Suppressor macrophage treated with lipopolysaccharide for 4 hours (primary cell): ENCODE measurements at places on chromosomes 2 and 18.

DNA sequence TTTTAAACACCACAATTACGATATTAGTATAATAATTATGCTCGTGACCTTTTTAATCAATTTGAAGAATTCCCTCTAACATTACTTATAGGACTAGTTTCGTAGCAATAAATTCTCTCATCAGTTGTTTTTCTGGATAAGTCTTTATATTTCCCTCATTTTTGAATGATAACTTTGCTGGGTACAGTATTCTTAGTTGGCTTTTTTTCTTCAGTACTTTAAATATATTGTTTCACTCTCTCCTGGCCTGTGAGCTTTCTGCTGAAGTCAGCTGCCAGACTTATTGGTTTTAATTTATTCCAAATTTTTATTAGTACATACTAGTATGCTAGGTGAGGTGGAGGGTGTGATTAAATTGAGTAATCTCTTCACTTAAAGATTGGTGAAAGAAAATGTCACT, 123.8 kb upstream of the CNTNAP5 start:
- no peak for DNase-seq

DNA sequence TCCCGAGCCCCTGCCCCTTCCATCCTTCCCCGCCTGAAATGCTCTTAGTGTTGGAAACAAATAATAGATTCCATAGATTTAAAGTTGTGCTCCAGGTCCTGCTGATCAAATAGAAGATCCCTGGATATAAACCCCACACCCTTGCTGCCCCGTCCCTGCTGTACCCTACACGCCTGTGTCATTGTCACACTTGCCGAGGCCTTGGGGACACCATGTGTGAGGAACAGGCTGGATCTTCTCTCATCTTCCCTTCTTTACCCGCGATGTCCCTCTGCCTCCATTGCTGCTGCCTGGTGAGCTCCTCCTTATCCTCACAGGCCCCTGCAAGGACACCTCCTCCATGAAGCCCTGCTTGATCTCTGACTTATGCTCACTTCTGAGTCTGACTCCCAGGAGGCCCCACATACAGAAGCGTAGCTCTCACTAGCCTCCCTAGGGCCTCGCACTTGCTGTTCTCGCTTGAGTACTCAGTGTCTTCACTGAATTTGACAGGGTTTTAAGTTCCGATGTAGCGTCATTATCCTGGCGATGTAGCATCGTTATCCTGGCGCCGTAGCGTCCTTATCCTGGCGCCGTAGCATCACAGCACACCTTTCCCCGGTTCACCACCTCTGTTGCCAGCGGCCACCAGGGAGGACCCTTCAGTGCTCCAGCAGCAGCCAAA, 221.9 kb downstream of the NDUFA10 start:
- DNase-seq: no peak

GRCh38 chr18:11096839-11097750, 52.3 kb downstream of the PIEZO2 start:
- DNase-seq: no peak

DNA sequence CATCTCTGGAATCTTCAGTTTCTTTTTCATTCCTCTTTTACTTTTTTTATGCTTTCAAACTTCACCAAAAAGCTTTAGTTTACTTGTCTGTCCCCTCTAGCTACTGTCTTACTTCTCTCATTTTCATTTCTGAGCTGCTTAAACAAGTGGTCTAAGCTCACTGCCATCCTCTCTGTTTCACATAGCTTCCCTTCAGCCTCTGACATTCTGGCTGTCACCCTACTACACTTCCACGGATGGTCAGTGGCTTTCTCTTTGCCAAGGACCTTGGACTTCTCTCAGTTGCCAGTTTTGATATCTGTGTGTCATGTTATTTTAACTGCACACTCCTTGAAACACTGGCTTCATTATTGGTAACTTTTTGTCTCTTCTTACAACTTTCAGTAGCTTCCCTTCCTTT, 176.1 kb downstream of the IKZF2 start:
- DNase-seq: peak; percentile 6

DNA sequence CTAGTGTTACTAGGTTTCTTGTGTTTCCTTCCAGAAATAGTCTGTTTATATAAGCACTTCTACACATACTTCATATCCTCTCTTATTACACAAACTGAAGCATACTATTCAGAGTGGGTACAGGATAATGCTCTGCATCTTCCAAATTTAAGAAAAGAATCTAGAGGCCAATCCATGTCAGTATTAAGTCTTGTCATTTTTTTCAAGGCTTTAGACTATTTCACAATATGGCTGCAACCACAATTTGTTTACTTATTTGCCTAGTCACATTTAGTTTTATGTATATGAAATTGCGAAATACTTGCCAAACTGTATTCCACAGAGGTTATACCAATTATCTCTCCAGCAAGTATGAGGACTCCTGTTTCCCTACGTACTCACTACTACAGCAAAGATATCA, 27.9 kb downstream of the IWS1 start:
- DNase-seq: no peak

DNA sequence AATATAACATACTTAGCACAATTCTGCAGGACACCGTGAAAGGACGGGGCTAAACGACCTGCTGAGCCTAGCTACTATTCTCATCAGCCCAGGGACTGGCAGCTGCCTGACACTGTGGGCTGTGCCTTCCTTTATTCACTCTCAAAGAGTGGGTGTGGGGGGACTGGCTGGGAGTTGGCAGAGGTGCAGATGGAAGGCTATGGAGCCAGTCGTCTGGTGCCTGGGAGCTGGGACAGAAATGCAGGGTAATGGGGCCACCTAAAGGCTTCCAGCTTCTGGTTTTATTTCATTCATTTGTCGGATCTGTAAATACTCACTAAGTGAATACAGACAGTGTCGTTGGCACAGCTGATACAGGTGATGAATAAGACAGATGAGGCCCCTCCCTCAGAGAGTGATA, 56.0 kb upstream of the NFU1 start:
- DNase-seq: no peak

DNA sequence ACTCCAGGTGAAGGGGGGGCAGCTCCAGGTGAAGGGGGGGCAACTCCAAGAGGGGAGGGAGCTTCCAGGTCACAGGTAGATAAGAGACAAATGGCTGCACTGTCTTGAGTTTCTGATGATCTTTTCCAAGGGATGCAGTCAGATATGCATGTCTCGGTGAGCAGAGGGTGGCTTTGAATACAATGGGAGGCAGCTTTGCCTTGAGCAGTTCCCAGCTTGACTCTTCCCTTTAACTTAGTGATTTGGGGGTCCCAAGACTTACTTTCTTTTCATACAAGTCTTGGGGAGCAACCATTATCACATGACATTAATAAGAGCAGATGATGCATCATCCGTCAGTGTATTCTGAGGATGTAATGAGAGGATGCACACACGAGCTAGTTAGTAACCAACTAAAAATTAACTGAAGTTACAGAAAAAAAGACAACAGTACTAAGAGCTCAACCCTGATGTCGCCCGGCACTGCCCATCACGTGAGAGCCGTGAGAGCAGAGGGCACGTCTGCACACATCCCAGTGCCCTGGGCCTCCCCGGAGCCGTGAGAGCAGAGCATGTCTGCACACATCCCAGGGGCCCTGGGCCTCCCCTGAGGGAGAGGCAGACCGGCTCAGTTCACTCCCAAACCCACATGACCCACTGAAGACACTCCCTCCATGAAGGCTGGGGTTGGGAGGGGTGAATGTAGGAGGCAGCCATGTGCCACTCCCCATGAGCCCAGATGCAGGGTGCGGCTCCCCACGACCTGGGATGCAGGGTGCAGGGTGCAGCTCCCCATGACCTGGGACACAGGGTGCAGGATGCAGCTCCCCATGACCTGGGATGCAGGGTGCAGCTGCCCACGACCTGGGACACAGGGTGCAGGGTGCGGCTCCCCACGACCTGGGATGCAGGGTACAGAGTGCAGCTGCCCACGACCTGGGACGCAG, 39.4 kb downstream of the PXDN start:
- no peak for DNase-seq

DNA sequence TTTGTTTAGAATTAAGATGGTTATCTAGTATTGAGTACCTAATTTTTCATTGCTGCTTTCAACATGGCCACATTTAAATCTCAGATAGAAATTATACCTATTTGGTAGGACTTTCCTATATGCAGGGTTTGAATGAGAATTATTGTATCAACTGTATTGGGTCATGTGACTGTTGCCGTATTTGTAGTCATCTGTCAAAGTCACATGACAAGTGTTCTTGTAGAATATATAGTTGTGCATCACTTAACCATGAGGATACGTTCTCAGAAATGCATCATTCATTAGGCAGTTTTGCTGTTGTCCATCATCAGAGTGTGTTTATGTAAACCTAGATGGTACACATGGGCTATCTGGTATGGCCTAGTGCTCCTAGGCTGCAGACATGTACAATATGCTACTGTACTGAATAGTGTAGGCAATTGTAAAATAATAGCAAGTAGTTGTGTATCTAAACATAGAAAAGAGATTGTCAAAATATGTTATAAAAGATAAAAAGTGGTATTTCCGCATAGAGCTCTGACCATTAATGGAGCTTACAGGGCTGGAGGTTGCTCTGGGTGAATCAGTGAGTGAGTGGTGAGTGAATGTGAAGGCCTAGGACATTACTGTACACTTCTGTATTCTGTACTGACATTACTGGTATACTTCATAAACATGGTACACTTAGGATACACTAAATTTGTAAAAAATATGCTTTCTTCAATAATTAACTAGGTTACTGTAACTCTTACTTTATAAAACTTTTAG, 123.7 kb downstream of the MAP4K4 start:
- no peak for DNase-seq

- DNase-seq: no peak
These were observed 6.5 kb upstream of the IL1RN start for GRCh38 chr2:113120861-113121260.

DNA sequence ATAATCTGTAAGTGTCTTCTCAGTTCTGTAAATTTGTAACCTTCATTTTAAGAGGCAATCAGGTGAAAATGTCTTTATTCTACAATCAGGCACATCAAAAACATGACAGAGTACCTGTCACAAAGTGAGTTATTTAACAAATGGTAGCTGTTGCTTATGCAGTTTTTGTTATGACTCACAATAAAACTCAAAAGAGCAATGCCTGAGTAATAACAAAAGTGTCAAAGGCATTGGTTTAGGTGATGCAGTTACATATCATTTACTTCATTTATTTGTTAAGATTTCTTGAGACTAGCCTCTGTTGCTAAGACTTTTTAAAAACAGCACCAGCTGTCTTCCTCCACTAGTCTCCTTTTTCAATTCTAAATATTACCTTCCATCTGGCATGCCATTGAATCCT, 177.8 kb downstream of the KIAA1328 start:
- DNase-seq: no peak

DNA sequence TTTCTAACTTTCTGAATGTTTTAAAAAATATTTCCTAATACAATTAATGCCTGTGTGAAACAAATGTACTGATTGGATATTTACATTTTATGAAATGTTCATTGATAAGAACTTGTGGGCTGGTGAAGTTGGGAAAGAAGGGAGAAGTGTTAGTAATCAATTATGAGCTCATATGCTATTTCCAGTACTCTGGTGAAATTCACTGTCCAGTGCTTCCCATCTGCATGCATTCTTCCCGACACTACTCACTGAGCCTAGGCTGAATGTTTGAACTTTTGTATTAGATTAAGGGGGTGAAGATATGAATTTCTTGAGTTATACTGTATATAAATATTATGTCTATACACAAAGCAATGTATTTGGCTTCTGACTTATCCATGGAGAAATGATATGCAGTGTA, 36.0 kb downstream of the SKA1 start:
- no peak for DNase-seq

DNA sequence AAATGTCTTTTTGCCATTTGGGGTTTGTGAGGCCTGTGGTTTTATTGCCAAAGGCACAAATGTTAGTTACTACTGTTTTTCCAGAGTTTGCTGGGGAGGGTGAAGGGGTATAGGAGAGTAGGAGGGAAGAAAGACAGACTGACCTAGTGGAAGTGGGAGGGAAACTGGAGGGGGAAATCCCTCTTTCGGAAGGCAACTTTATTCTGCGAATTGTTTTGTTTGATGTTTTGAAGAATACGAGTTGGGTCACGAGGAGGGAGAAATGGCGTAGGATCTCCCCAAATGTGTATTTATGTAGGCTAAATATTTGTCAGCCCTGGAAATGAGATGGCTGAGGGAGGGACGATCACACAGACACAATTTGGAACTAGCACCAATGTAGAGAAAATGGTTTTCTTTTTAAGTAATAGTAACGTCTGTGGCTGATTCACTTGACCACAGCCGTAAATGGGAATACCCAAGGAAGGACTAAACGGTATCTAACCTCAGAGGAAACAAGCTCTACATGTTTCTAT, 172.3 kb downstream of the ICOS start:
- DNase-seq: no peak

GRCh38 chr2:113406114-113406513, 31.4 kb upstream of the ZNG1B start:
- DNase-seq: no peak

GRCh38 chr2:206084870-206085741, 868 bp downstream of the INO80D start:
- DNase-seq: peak; percentile 53

DNA sequence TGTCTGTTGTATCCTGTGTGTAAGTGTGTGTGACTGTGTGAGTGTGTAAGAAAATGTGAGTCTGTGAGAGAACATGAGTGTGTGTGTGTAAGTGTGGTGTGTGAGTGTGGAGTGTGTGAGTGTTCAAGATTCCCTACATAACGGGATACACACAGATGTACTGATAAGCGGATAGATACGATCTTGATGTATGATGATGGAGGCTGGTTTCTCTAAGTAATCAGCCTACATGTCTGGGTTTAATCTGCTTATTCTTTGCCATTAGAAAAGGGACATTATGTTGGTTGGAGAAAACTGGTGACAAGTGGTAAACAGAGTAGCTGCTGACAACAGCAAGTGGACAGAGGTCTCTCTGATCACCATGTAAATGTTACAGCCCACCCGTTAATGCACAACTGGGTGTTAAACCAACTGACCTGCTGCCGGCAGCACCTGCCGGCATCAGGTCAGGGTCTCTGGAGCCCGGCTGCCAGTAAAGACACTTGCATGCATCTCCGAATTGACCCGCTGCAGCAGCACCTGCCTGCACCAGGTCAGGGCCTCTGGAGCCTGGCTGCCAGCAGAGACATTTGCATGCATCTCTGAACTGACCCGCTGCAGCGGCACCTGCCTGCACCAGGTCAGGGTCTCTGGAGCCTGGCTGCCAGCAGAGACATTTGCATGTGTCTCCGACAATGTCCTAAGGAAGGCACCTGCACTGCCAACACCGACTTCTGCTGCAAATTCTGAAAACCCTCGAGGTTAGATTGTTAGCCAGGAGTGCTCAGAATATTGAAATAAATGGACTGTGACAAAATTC, 87.5 kb downstream of the MBP start:
- DNase-seq: no peak

DNA sequence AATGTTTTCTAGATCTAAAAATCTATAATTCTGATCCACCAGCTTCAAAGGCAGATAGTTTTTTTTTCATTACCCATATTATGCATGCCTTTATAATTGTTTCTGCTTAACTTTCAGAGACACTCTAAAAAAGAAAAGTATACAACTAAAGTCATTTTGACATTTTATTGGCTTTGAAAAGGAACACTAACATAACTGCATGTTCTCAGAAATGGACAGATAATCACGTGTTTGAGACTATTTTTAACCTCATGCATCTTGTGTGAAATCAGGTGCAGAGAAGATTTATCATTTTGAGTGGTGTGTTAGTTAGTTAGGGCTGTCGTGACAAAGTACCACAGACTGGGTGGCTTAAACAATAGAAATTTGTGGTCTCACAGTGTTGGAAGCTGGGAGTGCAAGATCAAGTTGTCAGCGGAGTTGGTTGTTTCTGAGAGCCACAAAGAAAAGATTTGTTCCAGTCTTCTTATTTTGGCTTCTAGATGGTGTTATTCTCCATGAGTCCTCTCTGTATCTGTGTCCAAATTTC, 841.4 kb upstream of the LRATD1 start:
- DNase-seq: no peak

GRCh38 chr2:174874085-174874484, 109.8 kb upstream of the CHRNA1 start:
- no peak for DNase-seq
